ENCODE measurements at places on chromosomes 3 and 15.

DNA sequence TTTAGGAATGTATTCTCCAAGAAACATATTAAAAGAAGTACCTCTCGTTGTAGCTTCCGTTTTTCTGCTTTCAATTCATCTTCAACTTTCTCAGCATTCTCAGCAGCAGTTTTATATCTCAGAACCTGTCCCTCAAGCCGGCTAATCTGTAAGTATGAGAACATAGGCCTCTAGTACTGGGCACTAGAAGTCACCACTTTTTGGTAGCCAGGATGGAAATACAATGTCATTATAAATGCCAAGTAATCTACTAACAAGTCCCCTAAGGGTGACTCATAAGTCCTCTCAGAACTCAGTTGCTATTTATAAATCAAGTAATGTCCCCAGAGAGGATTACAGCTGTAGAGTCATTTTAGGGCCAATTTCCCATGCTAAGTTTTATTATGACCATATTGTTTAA is 61.1 kb downstream of the MLH1 start:
- no peak for DNase-seq

GRCh38 chr3:194757647-194758061 is 72.0 kb downstream of the FAM43A start:
- no peak for DNase-seq

- no peak for DNase-seq
These were observed 53.8 kb downstream of the MGLL start for GRCh38 chr3:127768346-127769008.

DNA sequence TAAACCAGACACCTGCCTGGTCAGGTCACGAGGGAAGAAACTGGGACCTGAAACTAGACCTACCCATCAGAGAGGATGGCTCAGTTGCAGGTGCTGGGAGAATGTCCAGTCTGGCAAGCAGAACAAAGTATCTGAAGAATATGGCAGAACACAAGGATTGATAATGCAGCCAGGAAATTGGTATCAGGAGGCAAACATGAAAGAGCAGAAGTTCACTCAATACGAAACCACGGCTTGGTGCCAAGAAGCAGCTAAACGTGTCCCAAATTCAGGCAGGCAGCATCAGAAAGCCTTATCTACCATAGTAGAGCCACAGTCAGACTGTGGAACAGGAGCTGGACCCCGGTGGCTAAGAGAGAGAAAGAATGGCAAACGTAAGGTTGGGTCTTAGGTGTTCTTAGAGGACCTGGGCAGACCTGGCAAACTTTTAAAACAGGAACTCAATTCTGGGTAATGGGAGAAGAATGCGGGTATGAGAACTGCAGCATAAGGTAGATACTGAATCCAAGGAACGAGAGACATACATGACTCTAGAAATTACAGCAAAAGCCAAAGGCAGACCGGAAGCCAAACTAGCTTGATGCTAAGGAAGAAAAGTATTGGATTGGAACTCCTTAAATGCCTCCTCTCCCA is 169.0 kb upstream of the NECTIN3 start:
- no peak for DNase-seq

DNA sequence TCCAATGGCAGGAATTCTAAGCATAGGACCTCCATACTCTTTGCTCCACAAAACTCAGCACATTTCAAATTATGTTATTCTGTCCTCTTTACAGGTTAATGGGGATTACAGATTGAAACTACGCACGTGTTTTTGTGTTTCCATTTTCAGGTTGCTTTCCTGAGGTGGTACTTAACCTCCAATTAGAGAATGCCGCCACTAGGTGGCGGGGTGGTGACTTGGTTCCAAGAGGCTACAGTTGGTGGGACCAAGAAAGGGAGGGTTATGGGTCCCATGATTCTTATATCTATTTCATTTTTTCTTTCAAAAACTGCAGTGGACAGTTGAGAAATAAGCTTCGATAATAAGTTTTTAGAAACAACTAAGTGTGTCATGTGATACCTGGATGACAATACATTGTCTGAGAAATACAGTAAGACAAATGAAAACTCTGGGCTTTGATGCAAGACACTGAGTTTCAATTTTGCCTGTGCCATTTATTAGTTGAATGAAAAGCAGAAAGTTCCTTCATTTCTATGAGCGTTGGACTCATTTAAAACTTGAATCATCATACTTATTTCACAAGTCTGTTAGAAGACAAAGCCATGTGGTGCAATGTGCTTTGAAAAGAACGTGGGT is 539.0 kb downstream of the FGF12 start:
- DNase-seq = peak; percentile 36

DNA sequence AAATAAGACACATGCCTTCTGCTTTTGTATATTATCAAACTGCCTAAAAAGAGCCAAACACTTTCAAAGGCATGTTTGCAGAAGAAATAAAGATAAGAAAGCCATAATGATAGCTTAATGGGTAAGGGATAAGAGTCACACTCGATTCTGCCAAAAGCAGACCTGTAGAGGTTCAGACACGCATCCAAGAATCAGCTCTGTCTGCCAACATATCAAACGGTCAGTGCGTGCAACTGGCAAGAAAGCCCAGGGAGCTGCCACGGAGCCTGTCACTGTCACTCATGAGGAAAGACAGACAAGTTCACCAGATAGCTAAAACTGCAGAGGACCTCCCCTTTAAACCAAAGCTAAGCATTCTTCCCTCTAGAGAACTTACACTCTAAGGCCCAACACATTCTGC is 23.2 kb downstream of the DCP1A start:
- DNase-seq = no peak

All from stimulated activated CD4-positive, alpha-beta T cell treated with anti-CD3 and anti-CD28 coated beads, Interleukin-1b, Interleukin-23, amount 100 ng/mL, for 48 hours (primary cell).